ENCODE measurements at places on chromosomes 5 and 9.

- peak; percentile 79 for DNase-seq
Observed at GRCh38 chr5:139422307-139422893, 16.9 kb downstream of the DNAJC18 start.

- DNase-seq, result no peak
Observed at GRCh38 chr5:154071799-154072413, 33.1 kb downstream of the MFAP3 start.

DNA sequence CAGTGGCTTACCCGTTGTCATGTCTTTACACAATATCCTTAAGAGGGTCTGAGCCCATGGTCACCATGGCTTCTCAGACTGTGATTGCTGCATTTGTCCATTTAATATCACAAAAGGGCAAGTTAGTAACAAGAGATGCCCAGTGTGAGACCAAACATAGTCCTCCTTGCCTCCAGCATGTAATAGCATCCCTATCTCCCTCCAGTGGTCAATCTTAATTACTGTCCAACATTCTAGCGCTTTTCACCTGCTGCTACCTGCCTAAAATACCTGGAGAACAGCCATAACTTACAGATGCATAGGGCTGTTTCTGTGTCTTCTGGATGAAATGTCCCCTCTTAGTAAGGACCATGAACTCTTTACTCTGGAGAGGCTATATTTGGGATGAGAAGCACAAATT lies 267.2 kb upstream of the DAB2 start:
- no peak for DNase-seq

GRCh38 chr5:67802766-67803165 lies 412.8 kb upstream of the PIK3R1 start:
- DNase-seq, result no peak

GRCh38 chr5:1101961-1102713 lies 9.7 kb downstream of the SLC12A7 start:
- DNase-seq, result no peak

DNA sequence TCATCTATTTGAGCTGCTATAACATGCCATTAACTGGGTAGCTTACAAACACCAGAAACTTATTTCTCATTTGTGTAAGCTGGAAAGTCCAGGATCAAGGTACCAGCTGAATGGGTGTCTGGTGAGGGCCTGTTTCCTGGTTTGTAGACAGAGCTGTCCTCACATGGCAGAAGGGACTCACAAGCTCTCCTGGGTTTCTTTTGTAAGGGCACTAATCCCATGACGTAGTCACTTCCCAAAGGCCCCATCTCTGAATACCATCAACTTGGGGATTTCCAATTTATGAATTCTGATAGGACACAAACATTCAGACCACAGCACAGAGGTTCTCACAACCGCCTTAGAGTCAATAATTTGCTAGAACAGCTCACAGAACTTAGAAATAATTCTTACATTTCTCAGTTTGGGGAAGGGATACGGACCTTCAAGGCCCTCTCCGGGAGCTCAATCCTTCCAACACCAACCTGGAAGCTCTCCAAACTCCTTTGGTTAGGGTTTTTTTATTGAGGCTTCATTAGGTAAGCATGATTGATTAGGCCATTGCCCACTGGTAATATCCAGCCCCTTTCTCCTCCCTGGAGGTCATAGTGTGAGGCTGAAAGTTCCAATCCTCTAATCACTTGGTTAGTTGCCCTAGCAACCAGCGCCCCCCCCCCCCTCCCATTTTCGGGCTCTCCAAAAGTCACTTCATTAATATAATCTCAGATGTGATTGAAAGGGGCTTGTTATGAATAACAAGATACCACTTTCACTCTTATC lies 7.6 kb upstream of the DNAJA1 start:
- DNase-seq, result no peak

DNA sequence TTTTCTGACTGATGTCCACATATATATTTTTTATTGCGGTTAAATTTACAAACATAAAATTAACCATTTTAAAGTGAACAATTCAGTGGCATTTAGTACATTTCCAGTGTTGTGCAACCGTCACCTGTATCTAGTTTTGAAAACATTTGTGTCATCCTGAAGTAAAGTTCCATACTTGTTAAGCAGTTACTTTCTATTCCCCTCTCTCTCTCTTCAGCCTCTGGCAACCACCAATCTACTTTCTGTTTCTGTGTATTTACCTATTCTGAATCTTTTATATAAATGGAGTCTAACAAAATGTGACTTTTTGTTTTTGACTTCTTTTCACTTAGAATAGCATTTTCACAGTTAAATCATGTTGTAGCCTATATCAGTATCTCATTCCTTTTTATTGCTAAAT lies 480.1 kb upstream of the SMARCA2 start:
- no peak for DNase-seq

- no peak for DNase-seq
Observed at GRCh38 chr5:76469656-76470290, 66.7 kb downstream of the IQGAP2 start.

DNA sequence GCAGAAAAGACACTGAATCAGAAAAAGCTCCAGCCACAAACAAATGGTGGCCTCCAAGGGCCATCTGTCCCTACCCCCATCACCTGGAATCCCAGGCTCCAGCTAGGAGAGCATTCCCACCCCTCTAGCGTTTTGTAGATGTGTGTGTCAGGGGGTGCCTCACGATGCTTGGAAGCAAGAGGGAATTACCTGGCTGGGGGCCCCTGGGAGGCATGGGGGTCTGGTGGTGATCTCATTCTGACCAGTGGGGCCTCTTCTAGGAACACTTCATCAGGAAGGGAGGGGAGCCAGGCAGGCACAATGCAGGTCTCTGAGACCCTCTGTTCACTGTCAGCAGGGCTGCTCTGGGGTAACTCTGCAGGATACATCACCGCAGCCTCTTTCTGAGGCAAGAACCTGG lies 6.0 kb downstream of the SHROOM1 start:
- no peak for DNase-seq

- DNase-seq, result no peak
Observed at GRCh38 chr5:83523929-83524328, 52.4 kb downstream of the VCAN start.

GRCh38 chr9:134709512-134710270 lies 68.1 kb downstream of the COL5A1 start:
- no peak for DNase-seq
